Bronchial epithelial cell (primary cell): ENCODE measurements at places on chromosomes 13 and 19.
A peak's percentile ranks its signal among the peaks of the same experiment; 100 is the strongest.

DNA sequence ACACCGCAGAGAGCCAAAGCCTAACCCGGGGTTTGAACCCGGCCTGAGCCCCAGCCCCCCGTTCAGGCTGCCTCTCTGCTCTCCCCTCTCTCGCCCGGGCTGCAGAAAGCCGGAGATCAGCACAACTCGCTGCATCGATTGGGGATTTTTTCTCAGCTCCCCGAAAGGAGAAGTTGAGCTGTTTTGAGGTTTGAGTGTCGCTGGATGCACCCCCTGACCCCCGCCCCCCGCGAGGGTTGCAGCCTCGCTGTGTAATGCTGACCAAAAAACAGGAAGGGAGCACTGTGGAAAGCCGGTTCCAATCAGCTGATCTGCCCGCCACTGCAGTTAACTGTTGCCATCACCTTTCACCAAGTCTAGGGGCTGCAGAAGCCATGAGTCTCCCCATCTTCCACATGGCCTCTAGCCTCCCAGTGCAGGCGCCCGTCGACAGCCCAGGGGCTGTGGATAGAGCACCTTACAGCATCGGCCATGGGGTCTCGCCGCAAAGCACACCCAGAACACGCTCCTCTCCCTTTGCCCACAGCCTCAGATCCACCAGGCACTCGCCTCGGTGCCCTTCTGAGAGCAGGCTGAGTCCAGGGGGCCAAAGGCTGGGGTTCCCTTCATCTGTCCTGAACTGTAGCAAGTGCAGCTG lies 34.5 kb downstream of the MYO9B start:
- no peak for DNase-seq

GRCh38 chr13:75299246-75299645 lies 182.7 kb downstream of the TBC1D4 start:
- DNase-seq = no peak

GRCh38 chr13:21730186-21730880 lies 59.5 kb downstream of the FGF9 start:
- DNase-seq = no peak

DNA sequence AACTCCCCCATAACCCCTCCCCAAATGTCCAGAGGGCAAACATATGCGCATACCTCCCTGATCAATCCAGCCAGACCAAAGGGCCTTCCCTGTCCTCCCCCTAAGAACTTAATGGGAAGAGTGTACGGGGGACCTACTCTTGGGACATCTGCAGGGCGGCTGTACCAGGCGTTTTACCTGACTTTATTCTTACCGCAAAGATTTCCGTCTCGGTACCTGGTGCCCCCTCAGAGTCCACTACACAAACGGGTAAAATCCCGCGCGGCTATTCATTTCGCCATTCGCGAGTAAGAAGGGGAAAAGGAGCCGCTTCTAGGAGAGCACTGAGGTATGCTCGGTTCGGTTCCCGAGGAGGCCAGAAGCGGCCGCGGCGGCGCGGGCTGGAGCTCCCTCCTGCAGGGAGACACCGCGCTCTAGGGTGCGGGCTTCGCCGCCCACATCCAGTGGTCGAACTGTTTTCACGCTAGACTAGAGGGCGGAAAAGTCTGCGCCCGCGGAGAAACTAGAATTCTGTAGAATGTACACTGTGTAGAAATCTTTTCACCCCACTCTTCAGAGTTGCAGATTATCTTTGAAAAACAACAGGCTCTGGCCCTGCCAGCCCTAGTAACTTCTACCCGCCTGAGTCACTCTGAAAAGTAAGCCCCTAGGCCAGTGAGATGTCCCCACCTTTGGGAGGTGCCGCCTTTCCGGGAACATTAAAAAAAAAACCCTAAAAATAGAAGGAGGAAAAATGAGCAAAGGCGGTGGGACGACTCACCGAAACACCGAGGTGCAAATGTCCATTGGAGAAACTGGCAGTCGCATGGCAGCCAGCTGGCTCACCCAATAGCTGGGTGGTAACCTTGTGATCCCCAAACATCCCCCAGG lies 3.8 kb upstream of the TSHZ3 start:
- DNase-seq = no peak

DNA sequence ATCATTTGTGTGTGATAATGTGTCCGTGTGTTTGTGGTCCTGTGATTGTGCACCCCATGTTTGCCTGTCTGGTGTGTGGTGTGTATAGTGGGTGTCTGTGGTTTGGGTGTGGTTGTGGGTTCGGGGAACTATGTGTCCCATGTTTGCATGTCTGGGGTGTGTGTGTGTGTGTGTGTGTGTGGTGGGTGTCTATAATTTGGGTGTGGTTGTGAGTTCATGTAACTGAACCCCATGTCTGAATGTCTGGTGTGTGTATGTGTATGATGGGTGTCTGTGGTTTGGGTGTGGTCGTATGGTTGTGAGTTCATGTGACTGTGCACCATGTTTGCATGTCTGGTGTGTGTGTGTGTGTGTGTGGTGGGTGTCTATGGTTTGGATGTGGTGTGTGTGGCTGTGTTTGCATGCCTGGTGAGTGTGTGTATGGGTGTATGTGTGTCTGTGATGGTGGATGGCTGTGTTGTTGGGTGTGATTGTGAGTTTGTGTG lies 11.1 kb upstream of the NFIX start:
- no peak for DNase-seq

DNA sequence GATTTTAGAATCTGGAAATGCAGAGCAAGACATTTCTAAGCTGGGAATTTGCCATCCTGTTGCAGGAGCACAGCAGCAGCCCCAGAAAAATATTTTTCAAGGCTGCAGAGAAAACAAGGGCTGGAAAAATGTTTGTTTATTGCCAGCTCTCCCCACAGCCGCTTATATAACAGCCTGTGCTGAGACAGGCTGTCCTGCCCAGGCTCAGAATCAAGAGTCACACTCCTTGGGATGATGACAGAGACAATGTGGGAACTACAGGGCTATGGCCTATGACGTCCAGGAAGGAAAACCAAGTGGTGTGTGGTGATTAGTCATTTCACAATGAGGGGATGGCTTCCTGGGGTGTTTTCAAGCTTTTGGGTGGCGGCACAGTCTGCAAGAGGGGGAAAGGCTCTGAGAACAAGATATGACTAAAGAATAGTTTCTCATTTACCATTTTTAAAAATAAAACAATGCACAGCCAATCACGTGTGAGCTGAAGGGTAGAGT lies 136.3 kb upstream of the SERP2 start:
- peak; percentile 96 for DNase-seq

DNA sequence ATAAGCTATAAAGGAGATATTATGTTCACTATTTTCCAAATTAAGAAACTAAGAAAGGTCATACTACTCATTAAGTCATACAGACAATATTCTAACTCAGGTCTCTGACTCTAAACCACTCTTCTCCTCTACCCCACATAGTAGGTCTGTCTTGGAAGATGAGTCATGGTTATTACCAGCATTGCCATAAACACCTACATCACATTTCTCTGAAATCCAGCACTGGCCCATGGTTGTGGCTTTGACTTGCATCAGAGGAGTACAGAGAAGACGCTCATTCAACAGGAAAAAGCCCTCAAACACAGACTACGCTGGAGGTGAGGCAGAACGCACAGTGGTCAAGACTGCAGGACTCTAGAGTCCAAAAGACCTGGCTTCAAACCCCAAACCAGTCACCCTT lies 476.8 kb downstream of the COG6 start:
- no peak for DNase-seq

GRCh38 chr13:37669845-37670244 lies 71.3 kb upstream of the POSTN start:
- no peak for DNase-seq

GRCh38 chr13:51019026-51019425 lies 92.0 kb downstream of the C13orf42 start:
- no peak for DNase-seq

DNA sequence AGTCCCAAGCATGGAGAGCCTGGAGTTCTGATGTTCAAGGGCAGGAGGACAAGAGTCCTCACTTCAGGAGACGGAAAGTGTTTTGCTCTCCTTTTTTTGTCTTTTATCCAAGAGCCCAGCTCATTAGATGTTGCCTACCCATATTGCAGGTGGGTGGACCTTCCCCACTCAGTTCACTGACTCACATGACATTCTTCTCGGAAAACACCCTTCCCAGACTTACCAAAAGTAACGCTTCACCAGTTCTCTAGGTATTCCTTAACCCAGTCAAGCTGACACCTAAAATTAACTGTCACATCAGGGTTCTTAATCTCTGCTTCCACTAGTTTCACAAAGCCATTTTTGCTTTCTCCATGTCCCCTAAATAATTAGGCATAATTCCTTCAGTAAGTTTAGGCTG lies 2215.4 kb upstream of the PCDH20 start:
- DNase-seq = no peak

DNA sequence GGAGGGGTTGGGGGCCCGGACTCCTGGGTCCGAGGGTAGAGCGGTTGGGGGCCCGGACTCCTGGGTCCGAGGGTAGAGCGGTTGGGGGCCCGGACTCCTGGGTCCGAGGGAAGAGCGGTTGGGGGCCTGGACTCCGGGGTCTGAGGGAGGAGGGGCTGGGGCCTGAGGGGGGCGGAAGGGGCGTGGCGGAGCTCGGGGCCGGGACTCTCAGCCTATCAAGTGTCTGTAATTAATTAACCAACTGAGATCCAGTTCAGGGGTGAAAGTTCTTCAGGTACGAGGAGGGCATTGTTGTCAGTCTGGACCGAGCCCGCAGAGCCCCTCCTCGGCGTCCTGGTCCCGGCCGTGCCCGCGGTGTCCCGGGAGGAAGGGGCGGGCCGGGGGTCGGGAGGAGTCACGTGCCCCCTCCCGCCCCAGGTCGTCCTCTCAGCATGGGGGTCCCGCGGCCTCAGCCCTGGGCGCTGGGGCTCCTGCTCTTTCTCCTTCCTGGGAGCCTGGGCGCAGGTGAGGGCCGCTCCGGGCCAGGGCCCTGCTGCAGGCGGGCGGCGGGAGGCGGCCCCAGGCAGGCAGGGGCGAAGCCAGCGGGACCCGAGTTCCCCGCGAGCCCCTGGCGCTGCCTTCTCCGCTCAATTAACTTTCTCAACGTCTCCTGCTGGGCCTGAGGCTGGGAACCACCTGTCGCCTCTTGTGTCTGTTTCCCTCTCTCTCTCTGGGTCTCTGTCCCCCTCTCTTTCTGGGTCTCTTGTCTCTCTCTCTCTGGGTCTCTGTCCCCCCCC lies 697 bp downstream of the FCGRT start:
- DNase-seq = no peak

- no peak for DNase-seq
These were observed 342.3 kb downstream of the GPC5 start for GRCh38 chr13:91740756-91741155.

DNA sequence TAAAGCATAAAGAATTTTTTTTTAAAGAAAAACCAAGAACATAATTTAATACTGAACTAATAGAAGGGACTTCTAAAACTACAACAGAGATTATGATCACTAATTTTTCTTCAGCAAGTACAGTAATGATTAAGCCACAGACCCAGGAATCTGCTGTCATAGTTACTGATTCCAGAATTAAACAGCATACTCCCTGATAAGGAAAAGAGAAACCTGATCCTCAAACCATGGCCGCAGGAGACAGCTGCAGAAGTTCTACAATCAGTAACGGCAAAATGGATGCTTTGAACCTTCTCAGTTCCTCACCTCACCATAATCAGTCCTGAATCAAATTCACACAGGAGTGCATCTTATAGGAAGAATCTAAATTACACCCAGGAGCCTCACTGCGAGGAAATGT lies 939.0 kb upstream of the SLITRK1 start:
- no peak for DNase-seq

GRCh38 chr19:16908759-16909158 lies 20.0 kb downstream of the F2RL3 start:
- DNase-seq = no peak
